ENCODE measurements at places on chromosomes 11 and 22.

GRCh38 chr11:31913985-31914384 lies 102.9 kb upstream of the PAX6 start:
- DNase-seq = no peak

DNA sequence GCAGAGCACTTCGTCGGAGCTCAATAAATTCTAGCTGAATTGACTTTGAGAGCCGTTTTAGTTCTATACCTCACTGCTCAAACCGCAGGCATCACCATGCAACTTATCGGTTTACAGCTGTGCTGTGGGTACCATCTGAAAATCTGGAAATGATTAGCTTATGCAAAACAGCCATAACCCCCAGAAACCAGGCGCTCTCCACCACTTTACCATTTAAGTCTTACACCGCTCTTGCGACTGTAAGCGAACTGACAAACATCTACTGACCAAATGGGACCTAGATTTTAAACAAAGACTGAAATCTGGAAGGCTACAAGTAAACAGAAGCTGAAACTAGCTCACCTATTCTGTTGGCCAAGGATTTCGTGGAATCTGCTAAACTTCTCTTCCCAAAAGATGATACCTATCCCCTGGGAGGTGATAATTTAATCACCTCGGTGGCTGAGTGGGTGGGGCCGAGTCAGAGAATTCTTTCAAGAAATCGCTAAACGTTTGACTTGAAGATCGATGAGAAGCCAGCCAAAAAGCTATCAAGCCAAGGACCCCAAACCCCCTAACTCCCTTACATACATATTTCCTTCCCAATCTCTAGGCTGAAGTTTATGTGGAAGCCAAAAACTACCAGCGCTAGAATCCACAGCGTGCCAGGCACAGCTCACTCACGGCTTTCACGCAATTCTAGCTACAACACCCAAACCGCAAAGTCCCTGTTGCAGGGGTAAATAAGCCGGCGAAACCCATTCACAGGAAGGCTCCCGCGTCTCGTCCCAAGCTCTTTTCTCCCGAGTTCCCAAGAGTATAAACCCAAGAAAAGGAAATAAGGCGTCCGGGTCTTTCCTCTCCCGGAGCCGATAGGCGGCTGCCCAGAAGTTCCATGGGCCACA lies 644 bp downstream of the SPTY2D1 start:
- DNase-seq = peak; percentile 15

DNA sequence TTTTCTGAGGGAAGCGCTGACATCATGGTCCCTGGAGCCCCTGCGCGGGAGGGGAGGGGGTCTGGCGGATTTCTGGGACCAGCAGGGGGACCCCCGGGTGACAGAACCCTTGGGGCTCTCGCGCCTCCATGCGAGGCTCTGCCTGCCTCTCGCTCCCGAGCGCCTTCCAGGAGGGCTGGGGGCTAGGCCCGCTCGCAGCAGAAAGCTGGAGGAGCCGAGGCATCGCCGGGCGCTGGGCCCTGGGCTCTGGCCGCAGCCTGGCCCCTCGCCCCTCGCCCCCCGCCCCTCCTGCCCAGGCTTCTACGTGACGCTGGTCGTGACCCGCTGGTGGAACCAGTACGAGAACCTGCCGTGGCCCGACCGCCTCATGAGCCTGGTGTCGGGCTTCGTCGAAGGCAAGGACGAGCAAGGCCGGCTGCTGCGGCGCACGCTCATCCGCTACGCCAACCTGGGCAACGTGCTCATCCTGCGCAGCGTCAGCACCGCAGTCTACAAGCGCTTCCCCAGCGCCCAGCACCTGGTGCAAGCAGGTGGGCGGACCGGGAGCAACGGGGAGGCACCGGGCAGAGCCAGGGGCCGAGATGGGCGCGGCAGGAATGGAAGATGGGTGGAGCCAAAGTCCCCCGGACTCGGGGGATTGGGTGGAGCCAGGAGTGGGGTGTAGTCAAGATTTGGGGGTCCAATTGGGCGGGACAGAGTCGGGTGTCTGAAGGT lies 5.4 kb downstream of the BEST1 start:
- peak; percentile 46 for DNase-seq

GRCh38 chr11:69419662-69420395 lies 61.6 kb upstream of the LINC01488 start:
- no peak for DNase-seq

DNA sequence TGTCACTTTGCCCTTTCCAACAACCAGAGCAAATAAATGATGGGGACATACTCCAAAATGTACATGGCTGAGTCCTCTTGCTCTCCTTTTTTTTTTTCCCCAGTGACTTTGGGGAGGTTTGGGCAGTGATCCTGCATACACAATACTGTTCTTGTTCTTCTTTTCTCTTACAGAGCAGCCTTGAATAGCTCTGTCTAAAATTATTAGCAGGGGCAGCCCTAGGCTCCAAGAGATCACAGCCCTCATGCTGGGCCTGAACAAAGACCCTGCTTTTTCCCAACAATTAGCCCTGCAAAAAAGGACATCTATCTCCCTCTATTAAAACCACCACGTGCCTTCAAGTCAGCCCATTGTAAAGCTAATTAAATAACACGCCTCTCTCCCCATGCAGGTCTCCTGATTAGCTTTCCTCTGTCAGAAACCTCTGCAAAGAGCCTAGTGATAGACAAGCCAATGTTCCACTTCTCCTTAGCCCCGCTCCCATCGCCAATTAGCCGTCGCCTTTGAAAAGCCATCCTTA lies 54.7 kb downstream of the ETS1 start:
- no peak for DNase-seq

DNA sequence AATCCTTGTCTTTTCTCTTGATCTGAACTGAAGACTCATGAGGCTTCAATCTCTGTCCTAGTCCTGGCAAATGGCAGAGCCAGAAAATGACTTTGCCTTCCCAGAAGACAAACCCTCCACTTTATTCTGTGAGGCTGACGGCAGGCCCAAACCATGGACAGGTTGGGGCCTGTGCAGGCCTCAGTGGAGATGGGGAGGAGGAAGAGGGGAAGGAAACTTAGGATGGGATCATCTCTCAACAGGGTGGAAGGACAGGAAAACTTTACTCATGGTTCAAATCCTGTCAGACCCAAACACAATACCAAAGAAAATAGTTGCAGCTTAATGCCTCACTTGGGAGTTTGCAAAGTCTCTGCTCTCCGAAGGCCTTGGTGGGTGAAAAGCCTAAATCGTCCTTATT lies 9.8 kb downstream of the RPL27A start:
- no peak for DNase-seq

DNA sequence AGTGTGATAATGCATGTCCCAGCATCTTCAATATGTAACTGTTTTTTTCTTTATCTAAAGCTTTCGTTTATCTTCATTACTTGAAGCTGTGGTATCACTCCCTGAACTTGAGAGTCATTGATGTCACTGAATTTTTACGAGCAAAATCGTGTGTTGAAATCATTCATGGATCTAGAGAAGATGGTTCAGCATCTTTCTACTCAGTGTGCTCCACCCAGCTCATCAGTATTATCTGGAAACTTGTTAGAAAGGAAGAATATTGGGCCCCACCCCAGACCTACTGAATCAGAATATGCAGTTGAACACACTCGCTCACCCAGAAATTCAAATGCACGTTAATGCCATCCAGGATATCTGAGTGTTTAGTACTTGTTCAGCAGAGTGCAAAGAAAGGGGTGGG lies 8.3 kb downstream of the CDON start:
- no peak for DNase-seq

DNA sequence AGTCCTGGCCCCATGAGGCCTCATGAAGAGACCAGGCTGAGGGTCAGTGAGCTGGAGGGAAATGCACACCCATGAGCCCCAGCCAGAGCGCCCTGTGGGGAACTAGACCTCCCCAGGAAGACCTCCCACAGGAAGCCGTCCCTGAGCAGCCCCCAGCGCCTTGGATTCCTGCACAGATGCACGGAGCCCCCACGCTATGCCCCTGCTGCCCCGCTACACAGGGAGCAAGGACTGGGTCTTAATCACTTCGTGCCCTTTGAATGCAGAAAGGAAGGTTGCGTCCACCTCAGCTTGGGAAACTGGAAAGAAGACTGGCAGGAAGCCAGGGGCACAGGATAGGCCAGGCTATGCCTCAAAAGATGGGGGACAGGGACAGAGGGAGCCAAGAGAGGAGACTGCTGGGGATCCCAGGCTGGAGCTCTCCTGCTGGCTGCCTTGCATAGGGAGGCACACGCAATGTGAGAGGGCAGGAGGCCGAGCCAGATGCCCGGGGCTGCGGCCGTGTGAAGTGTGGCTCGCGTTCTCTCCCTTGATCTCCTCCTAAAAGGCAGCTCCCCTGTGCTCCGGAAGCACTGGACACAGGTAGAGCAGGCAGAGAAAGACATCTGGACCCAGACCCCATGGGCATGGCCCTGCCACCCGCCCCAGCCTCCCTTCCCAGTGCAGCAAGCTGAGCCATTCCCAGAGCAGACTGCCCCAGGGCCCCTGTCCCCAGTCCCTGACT lies 32.8 kb downstream of the MACROD1 start:
- DNase-seq = no peak

DNA sequence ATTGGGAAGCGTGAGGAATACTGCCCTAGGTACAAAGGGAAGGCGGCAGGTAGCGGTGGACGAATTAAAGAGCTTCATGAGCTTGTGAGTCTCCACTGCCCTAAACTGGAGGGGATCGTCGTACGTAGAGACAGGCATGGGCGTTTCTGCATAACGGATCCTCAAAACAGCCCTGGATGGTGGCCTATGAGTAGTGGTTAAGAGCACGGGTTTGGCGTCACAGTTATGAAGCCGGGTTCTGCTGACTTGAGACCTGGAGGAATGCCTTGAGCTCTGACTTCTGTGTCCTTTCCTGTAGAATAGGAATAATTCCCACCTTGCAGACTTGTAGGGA lies 335 bp downstream of the TMEM138 start:
- no peak for DNase-seq

GRCh38 chr11:124762624-124763155 lies 600 bp upstream of the ESAM start:
- DNase-seq = peak; percentile 19

DNA sequence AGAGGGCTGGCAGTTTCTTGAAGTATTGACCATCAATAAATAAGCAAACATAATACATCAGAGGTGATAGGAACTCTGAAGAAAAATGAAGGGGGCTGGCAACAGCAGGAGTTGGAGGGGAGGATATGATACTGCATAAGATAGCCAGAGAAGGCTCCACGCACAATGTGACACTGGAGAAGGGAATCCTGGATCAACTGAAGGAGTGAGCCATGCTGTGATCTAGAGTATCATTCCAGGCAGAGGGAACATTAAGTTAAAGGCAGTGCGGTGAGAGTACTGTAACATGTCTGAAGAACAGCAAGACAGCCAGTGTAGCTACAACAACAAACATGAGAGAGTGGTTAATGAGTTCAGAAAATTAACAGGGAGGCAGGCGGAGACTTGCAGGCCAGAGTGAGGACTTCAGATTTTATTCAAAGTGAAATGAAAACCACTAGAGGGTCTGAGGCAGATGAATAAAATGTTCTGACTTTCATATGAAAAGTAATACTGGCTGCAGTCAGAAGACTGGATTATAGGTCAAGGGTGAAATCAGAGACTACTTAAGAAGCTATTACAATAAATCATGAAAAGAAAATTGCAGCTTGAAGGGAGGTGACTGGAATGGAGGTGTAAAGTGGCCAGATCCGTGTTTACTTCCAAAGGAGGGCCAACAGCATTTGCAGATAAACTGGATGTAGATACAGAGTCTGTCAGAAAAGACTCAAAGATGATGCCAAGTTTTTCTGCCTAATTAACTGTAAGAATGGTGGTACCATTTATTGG lies 49.4 kb downstream of the RRAS2 start:
- DNase-seq = no peak

DNA sequence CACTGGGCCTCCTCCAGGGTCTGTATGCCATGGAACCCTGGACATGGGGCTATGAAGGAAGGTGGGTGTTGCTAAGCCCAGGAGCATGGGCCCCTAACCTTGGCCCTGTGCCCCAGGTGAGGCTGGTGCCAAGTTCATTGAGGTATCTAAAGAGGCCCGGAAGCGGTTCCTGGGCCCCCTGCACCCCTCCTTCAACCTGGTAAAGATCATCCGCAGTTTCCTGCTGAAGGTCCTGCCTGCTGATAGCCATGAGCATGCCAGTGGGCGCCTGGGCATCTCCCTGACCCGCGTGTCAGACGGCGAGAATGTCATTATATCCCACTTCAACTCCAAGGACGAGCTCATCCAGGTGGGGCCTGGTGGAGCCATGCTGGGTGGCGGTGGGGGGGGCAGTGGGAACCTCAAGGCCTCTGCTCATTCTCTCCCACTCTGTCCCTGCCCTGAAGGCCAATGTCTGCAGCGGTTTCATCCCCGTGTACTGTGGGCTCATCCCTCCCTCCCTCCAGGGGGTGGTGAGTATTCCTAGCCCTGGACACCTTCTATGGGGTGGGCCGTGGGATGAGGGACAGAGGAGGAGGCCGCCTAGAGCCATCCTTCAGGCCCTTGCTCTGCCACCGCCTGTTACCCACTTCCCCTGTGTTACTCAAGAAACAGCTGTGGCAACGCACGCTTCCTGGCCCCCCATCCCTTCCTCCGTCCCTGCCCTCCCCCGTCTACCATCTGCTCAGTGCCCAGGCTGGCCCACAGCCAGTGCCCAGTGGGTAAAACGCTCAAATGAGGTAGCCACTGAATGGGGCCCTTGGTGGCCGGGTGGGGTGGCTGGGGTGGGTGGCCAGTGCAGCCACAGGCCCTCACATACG lies 3.0 kb downstream of the PNPLA2 start:
- DNase-seq = no peak

DNA sequence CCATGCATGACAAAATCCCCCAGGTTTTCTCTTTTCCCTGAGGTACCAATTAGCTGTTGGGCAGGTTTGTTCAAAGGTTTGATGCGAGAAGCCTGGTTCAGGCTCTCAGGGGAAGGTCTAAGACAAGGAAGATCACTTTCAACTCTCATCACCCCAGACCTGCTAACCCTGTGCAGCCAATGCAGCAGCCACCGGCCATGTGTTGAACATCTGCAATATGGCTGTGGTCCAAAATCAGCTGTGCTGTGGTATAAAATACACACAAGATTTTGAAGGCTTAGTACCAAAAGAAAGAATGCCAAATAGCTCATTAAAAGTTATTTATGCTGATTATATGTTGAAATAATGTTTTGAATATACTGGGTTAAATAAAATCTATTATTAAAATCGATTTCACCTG lies 58.5 kb downstream of the SMCO4 start:
- DNase-seq = no peak

DNA sequence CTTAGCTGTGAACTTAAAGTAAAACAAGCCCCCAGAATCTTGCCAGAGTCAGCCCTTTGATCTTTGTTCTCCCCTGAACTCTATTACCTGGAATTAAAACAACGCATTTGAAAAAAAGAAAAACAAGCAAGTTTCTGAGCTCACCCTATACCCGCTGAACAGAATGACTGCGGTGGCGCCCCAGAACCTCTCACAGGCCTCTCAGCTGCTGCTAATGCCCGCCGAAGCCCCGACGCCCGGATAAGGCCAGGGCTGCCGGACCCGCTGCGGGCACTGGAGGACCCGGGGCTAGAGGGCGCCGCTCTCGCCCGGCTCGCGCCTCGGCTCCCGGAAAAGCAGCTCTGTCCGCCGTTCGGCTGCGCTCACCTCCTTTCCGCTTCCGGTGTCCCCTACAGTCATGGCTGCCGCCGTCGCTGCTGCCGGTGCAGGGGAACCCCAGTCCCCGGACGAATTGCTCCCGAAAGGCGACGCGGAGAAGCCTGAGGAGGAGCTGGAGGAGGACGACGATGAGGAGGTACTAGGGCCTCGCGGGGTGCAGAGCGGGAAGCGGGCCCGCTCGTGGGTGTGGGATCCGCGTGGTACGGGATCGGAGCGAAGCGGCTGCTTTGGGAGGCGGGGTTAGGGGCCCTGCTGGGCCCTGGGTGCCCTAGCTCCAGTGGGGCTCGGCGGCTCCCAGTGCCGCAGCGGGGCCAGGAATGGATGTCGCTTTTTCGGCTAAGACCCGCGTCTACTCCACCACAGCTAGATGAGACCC lies at the start of gene TOMM22:
TOMM22 (plus strand) TSS at position 376 of the 754 bp plus-strand sequence; CDS start at position 398, 22 bp downstream.
- peak; percentile 91 for DNase-seq
